Natural killer cell treated with Interleukin-12 subunit alpha and Interleukin-12 subunit beta and Interleukin-15 and Interleukin-18, amount 100 ng/mL, for 72 hours (primary cell): ENCODE measurements at places on chromosomes 4 and X. TPM values are rescaled to one million over a fixed set of nuclear protein-coding genes. Genes with fewer than 3 reads are reported as not detected.

DNA sequence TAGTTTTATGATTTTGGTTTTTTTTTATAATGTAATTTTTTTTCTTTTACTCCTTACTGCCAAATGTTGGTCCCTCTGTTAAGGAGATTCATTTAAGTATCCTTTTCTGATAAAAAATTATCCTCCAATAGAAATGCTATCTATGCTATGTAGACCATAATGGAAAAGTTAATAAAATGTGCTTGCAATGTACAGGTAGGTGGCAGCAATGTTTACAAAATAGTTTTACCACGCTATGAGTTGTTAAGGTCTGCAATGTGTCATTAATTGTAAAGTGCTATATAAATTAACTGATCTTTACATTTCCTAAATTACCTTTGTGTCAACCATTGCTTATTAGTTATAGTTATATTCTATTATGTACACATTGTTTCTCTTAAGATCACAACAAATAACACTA, 3.8 kb upstream of the CENPC start:
- no peak for DNase-seq

- no peak for DNase-seq
Observed at GRCh38 chr4:85744950-85745349, 270.0 kb downstream of the ARHGAP24 start.

- no peak for DNase-seq
Observed at GRCh38 chr4:186422296-186422695, 133.1 kb downstream of the MTNR1A start.

- DNase-seq = no peak
Observed at GRCh38 chr4:96708766-96709165, 868.9 kb downstream of the PDHA2 start.

- no peak for DNase-seq
Observed at GRCh38 chr4:183329244-183329643, 7.0 kb upstream of the CLDN24 start.

GRCh38 chr4:73948990-73949706, 32.7 kb downstream of the PF4 start:
- no peak for DNase-seq

- DNase-seq = no peak
Observed at GRCh38 chr4:79472693-79473438, 64.8 kb upstream of the GK2 start.

GRCh38 chr4:75511841-75512240, 2.4 kb downstream of the RCHY1 start:
- DNase-seq = no peak

GRCh38 chr4:24927049-24927448, 14.2 kb upstream of the CCDC149 start:
- no peak for DNase-seq

- no peak for DNase-seq
Observed at GRCh38 chr4:66946761-66947160, 598.5 kb downstream of the CENPC start.

DNA sequence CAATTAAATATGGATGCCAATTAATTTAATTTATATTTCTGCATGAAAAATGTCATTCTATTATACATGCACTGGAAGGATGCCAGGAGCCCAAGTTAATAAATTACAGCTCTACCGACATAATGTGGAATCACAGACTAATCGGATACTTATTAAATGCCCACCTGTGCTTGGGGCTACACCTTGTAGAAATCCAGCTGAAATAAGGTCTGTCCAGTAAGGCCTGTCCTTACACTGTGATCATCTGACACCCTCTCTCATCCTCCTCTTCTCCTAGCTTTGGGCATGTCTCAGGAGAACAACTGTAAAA, 6.0 kb upstream of the SHISA3 start:
- no peak for DNase-seq

- no peak for DNase-seq
Observed at GRCh38 chr4:79852305-79852730, 220.7 kb downstream of the ANTXR2 start.

DNA sequence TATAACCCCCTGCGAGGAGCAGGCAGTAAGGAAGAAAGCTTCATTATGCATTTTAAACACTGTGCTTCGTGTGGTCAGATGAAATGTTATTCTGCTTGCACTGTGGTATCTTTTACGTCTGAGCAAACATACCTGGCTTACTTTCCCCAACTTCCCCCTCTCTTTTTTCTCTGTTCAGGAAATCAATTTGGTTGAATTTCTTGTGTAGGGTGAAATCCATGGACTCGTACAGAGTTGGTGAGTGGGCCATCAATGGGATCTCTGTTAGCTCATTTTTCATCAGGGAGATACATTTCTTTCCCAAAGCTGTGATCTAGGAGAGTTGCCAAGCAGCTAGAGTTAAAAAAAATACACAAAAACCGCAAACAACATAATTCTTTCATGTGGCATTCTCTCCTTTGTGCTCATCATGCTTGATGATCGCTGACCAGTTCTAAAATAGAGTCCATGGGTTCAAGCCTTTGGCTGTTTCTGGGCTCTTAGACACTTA, 98.5 kb downstream of the FRAS1 start:
- DNase-seq = no peak

GRCh38 chr4:158936238-158936637, 166.6 kb upstream of the RAPGEF2 start:
- DNase-seq = no peak

GRCh38 chrX:2707334-2707760, 16.3 kb downstream of the CD99 start:
- DNase-seq = peak; percentile 62

UGT2B11 gene
- total RNA-seq = not detected

NAP1L2 gene
- 2.0 TPM for total RNA-seq

COX18 gene
- total RNA-seq = 12.7 TPM

RTL3 gene
- not detected for total RNA-seq
